NCI-H1417 treated with DMSO at 0.1 percent for 48 hours (cell line): ENCODE measurements at places on chromosomes 1 and 21.

GRCh38 chr1:28560886-28561285 is 8.0 kb downstream of the TRNAU1AP start:
- no peak for DNase-seq

- DNase-seq, result no peak
Observed at GRCh38 chr1:36858553-36858952, 175.8 kb downstream of the GRIK3 start.

DNA sequence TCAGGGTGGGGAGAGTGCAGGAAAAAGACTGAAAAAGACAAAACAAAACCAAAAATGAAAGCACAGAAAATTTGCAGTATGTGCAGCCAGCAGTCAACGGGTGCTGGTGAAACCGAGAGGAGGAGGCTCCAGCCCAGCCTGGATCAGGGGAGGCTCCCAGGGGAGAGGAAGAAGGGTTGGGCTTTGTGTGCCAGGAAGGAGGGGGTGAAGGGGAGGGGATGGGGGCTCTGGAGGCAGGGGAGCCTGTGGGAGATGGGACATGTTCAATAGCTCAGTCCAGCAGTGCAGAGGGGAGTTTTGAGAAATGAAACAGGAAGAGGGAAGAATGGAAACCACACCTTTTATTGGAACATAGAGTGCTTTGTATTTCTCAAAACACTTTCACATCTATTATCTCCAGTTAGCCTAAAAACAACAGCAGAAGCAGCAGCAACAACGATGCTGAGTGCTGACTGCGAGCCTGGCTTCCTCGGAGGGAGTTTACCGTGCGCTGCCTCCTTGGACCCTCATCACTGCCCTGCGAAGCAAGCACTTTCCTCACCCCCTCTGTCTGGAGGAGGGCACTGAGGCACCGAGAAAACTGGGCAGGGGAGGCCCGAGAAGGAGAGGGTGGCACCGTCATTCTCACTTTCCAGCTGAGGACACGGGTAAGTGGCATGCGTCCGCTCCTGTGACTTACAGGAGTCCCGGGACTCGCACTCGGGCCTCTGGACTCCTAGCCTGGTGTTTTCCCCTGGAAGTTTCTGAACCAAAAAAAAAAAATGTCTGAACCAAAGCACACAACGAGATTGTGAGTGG is 62.9 kb downstream of the MDM4 start:
- DNase-seq, result no peak

DNA sequence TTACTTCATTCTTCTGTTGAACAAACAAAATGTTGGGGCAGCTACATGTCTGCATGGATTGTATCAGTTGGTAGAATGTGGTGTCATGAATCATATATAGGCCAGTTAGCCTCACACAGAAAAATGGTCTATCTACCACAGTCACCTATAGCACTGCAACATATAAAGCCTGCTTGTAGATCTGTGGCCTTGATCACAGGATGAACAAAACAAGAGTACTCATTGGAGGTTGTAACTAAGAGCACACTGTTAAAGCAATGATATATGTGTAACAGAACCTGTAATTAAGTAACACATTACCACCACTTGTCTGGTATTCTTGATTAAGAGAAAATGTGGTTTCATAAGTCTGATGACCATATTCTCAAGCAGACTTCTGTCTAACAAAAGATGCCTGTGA is 167.3 kb upstream of the SGIP1 start:
- no peak for DNase-seq

DNA sequence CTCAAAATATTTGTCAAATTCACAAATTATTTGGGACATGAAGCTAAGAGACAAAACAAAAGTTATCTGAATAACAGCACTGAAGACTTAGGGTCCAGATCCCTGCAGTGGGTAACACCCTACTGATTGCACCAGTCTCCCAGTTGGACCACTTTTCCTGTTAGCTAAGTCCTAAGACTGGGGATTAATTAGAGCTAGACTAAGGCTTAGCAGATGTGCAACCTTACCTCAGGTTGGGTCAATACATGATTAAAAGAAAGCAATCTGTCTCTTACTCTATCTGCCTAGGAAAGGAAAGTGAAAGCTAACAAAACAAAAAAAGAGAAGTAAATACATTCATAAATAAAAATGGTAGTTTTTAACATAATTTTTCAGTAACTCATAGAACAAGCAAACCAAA is 737.2 kb upstream of the CHRM3 start:
- DNase-seq, result no peak

DNA sequence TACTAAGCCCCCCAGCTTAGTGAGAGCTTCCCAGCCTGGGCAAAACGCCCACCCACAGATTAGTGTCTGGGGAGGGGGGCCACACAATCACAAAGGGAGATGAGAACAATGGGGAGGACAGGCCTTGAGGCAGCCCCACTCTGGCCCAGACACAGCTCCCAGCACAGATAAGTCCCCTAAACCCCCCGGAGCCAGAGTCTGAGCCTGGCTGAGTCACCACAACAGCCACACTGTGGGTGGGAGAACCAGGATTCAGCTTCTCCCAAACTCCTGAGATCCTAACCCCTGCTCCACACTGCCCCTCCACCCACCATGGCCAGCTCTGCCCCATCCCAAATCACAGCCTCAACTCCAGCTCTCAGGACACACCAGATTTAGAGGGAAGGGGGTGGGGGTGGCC is 4.2 kb downstream of the NECTIN4 start:
- DNase-seq, result no peak

GRCh38 chr1:202349206-202349928 is 868 bp downstream of the PPP1R12B start:
- DNase-seq, result no peak

- no peak for DNase-seq
Observed at GRCh38 chr21:39004634-39005501, 178.4 kb downstream of the PSMG1 start.

GRCh38 chr1:41682845-41683625 is 198.6 kb upstream of the EDN2 start:
- no peak for DNase-seq

DNA sequence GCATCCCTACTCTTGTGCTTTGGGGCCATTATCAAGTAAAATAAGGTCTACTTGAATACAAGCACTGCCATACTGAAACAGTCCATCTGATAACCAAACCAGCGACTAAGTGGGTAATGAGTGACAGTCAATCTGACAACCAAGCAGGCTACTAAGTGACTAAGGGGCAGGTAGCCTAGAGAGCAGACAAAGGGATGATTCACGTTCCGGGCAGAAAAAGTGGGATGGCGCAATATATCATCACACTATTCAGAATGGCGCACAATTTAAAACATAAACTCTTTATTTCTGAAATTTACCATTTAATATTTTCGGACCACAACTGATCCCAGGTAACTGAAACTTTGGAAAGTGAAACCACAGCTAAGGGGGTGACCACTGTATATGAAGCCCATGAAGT is 17.7 kb downstream of the NGF start:
- no peak for DNase-seq

DNA sequence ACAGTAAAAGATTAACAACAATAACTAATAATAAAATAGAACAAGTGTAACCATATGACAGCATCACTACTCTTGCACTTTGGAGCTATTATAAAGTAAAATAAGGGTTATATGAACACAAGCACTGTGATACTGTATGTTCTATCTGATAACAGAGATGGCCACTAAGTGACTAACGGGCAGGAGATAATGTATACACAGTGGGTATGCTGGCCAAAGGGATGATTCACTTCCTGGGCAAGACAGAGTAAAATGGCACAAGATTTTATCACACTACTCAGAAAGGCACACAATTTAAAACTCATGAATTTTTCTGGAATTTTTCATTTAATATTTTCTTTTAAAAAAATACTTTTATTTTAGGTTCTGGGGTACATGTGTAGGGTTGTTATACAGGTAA is 12.3 kb downstream of the SLC9C2 start:
- no peak for DNase-seq

DNA sequence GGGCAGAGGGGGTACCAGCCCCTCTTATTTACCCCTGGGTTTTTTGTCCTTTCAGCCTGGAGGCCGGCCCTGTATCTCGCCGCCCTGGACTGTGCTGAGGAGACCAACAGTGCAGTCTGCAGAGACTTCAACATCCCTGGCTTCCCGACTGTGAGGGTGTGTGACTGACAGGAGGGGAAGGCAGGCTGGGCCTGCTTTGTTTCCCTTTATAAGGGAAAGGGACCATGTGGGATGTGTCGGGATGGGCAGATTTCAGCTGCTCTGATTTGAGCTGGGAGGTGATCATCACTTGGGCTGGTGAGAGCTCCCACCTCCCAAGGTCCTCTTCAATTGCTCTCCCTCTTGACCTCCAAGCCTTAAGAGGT is 11.7 kb downstream of the QSOX1 start:
- no peak for DNase-seq

GRCh38 chr1:9441451-9442133 is 97.7 kb upstream of the SLC25A33 start:
- no peak for DNase-seq

GRCh38 chr1:38249001-38249400 is 202.4 kb upstream of the POU3F1 start:
- no peak for DNase-seq

GRCh38 chr1:167996266-167996665 is 59.4 kb upstream of the MPC2 start:
- DNase-seq, result no peak

DNA sequence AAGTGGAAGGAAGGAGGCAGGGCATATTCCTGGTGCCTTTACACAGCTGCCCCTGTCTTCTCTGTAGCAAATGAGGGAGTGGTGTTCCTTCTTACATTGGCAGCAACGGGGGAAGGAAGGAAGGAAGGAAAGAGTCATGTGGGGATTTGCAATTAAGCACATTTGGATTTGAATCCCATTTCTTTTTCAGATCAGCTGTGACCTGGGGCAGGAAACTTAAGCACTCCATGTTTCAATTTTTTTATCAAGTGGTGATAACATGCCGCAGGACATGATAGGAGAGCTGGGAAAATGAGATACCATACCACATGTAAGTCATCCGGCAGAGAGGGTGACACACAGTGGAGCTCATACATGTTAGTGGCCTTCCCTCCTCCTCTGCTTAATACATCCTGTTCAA is 186.8 kb downstream of the APP start:
- no peak for DNase-seq

- no peak for DNase-seq
Observed at GRCh38 chr1:99004254-99004860, 304 bp downstream of the PLPPR5 start.

- DNase-seq, result no peak
Observed at GRCh38 chr1:111611986-111612385, 7.6 kb upstream of the RAP1A start.

- DNase-seq, result peak; percentile 23
Observed at GRCh38 chr1:190754666-190755065, 277.0 kb upstream of the BRINP3 start.

DNA sequence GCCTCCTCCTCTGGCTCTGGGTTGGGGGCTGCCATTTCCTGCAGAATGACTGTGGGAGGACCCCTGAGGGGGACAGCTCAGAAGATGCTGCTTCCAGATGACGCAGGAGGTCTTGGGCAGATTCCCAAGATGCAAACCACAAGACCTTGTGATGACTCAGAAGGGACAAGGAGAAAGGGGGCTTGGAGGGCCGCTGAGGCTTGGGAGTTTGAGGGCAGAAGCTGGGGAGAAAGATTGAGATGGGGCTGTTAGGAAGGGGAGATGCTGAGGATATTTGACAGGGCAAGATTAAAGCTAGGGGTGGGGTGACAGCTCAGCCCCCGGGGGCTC is 7.5 kb downstream of the PTPRU start:
- DNase-seq, result no peak

DNA sequence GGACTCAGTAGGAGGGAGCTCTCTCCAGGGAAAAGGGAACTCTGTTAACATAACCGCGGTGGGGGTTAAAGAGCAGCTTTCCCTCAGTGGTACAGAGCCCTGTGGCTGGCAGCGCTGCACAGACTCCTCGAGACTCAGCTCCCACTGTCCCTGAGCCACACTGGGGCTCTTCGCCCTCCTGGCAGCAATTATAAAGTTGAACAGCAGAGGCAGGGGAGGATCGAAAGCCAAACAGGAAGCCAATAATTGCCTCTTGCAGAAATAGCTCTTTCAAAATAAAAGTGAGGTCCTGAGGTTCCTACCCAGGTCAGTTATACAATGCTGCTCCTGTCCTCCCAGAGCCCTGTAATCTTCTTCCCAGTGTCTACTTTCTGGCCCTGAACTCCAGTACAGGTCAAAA is 77.0 kb downstream of the FAM78B start:
- no peak for DNase-seq

DNA sequence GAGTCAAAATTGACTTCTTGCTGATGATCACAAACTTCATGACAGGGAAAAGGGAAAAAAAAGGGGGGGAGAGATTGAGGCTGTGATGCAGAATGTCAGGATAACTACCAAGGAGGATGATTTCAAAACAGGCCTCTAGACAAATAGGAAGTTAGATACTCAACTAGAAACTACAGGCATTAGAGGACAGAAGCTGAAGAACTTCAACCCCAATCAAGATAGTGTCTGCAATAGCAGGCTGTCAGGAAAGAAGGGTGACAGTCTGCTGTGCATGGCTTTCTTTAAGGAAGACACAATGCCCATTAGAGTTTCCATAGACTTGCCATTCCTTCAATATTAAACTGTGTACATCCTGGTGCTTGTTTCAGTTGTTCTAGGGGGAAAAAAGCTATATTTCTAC is 257.2 kb downstream of the TTLL7 start:
- DNase-seq, result no peak

- DNase-seq, result no peak
Observed at GRCh38 chr1:160460214-160460642, 59.9 kb downstream of the VANGL2 start.

GRCh38 chr1:21630571-21631343 is 38.4 kb downstream of the RAP1GAP start:
- DNase-seq, result no peak

DNA sequence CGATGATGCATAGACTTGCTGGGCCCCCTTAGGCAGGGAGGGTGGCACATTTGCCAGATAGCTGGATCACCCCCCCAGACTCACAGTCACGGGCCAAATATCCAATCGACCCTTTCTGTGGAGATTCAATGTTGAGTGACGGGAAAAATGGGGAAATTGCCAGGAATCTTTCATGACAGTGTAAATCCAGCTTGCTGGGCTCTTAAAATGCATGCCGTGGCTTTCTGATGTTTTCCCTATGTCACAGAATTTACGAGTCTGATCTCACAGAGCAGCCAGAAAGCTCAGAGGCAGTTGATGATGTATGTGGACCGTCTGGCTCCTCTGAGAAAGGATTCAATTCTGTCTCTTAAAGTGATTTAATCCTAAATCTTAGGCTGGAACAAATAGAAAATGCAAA is 150.1 kb upstream of the ZNF644 start:
- DNase-seq, result no peak

GRCh38 chr1:76274302-76274701 is 199.8 kb downstream of the ST6GALNAC3 start:
- no peak for DNase-seq

DNA sequence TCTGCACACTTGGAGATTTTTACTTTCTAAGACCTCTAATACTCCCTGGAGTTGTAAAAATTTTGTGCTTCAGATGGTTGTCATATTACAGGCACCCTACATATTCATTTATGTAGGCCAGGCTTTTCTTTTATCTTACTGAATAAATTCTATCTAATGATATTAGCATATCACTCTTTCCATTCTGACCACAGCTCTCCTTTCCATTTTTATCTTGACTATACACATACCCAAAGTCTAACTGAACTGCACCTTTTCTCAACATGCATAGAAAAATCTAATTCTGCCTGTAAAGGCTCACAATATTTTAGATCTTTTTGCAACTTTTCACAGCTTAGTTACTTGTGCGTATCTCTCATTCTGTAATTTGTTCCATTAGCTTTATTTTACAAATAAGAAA is 52.7 kb upstream of the TSHB start:
- no peak for DNase-seq

GRCh38 chr1:21165076-21165475 is 11.6 kb downstream of the EIF4G3 start:
- no peak for DNase-seq
